ENCODE measurements at places on chromosomes 16 and 17.

- DNase-seq = no peak
These were observed 34.6 kb downstream of the TSC2 start for GRCh38 chr16:2082171-2082982.

DNA sequence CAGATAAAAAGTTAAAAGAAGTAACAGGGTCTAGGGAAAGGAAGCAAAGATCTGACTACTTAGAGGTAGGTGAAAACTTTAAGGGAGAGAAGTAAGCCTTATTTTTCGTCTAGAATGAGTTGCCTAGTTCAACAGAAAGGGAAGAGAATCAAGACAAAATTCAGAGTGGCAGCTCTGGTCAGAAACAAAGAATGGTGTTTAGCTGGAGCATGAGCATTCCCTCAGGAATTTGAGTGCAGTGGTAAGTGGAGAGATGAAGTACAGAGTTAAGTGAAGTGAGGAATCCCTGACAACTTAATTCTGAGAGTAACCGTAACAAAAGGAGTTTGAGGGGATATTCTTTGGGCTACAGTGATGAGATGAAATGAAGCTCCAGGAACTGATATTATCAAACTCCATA lies 11.5 kb downstream of the SMG6 start:
- no peak for DNase-seq

DNA sequence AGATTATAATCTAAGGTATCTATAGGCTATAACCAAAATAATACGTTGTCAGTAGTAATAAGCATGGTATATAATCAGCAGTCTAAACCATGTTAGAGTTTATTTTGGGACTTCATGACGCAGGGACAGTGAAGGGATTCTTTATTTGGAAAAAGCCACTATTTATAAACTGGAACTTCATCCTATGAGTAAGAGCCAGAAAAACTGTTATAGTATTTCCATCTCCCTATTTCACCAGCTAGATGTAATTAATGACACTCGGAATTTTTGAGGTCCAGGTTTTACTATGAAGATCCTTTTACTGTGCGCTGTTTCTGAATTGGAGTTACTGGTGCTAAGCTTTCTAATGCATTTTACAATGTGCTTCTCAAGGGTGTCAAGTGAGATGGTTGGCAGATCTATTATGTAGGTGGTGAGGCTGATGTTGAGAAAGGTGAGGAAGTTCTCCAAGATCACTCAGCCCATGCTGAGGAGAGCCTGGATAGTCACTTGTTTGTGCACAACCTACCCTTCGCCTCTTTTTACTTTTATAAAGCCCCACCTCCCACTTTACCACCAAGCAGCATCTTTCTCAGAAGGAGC lies 149.3 kb downstream of the MSI2 start:
- DNase-seq = no peak

GRCh38 chr17:58818654-58819053 lies 63.0 kb downstream of the PPM1E start:
- no peak for DNase-seq

DNA sequence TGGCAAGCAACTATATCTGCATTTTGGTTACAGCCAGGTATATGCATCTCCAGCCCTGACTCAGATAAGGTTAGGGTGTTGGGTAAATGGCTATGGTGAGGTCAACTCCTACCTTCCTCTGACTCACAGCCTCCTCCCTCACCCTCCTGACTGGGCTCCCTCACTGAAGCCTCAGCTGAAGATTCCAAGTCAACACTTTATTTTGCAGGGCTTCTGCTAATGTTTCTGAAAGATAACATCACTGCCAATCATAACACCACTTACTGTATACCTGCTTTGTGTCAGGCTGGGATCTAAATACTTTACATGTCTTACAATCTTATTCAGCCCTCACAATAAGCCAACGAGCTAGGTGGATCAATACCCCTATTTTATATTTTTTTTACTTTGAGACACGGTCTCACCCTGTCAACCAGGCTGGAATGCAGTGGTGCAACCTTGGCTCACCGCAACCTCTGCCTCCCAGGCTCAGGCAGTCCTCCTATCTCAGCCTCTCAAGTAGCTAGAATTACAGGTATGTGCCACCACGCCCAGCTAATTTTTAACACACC lies 47.8 kb upstream of the GCSH start:
- DNase-seq = no peak

- no peak for DNase-seq
These were observed 125.6 kb upstream of the HS3ST4 start for GRCh38 chr16:25566183-25566582.
